ENCODE measurements at places on chromosomes 11 and 22.

- no peak for DNase-seq
These were observed 45.8 kb downstream of the LMO1 start for GRCh38 chr11:8217926-8218325.

GRCh38 chr11:108895579-108896480 is 231.0 kb downstream of the DDX10 start:
- no peak for DNase-seq

DNA sequence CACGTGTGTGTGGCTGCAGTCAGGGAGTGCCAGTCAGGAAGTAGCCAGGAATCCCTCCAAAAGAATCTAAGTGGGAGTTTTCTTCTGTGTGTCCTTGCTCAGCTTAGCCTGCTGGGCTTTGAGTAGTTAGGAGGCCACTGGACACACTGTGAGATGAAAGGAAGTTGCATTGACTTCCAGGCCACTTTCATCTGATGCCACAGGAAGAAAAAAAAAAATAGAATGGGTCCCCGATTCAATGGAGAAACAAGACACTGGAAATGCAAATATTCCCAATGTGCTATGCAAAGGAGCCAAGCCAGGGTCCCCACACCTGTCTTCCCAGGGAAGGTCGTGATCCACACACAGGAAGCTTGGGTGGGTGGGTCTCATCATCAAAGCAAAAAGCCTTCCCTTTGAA is 95.6 kb upstream of the E2F8 start:
- no peak for DNase-seq

DNA sequence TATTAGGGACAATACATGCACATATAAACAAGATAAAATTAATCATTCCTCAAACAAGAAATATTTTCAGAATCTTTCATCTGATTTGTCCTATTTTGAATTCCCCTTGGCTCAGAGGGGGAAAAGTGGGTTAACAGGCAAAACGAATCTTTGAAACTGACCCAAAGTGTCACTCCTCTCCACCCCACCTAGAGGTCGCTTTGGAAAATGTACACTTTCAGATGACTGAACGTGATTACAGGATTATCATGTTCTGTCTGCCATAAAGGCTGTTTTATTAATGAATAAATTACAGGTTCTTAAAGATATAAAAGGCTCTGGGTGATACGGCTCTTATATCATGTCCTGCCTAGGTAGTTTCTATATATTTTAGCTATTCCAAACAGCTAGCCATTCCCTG is 1735.0 kb downstream of the LRRC4C start:
- DNase-seq, result no peak

- no peak for DNase-seq
These were observed 1.5 kb downstream of the IGSF9B start for GRCh38 chr11:133955081-133955891.

GRCh38 chr11:2531987-2532703 is 87.3 kb downstream of the KCNQ1 start:
- no peak for DNase-seq

- DNase-seq, result peak; percentile 74
These were observed 102.7 kb downstream of the MRTFA start for GRCh38 chr22:40533712-40534378.

DNA sequence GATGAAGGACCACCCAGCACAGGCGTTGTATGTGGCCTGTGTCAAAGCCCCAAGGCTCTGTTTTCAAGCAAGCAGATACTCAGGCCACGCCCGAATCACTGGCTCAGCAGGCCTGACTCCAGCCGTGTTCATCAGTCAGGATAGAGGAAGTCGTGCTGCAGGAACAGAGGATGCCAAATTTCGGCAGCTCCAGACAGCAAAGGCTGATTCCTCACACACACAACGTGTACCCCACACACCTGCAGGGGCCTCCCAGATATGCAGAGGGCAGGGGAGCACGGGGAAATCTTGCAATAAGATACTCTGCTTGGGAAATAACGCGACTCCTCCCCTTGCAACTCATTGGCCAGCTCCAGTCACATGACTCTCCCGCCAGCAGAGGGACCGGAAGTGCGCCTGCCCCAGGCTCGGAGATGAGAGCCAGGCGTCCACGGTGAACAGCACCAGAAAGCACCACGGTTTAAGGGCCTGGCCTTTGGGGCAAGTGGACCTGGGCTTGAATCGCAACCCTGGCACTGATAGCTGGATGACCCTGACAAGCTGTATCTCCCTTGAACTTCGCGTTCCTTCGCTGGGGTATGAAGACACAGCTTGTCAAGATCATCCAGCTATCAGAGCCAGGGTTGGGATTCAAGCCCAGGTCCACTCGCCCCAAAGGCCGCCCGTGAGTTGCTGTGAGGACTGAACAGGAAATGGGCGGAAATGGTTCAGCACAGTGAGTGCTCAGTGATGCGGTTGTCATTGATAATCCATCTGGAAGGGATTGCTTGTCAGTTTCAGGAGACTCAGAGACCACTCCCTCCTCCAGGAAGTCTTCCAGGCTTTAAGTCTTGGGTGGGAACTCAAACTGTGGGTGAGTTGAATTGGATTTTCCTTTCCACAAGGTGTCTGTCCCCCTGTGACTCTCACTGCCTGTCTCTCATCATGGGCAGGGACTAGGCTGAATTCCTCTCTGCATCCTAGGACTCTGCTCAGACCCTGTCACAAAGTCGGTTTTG is 88.5 kb downstream of the MYEOV start:
- DNase-seq, result no peak

- no peak for DNase-seq
These were observed 427.8 kb downstream of the LRRC4C start for GRCh38 chr11:41031551-41032060.

GRCh38 chr11:44671234-44671633 is 55.5 kb upstream of the TSPAN18 start:
- DNase-seq, result no peak

GRCh38 chr11:61056981-61057380 is 45.3 kb upstream of the CD5 start:
- DNase-seq, result no peak

DNA sequence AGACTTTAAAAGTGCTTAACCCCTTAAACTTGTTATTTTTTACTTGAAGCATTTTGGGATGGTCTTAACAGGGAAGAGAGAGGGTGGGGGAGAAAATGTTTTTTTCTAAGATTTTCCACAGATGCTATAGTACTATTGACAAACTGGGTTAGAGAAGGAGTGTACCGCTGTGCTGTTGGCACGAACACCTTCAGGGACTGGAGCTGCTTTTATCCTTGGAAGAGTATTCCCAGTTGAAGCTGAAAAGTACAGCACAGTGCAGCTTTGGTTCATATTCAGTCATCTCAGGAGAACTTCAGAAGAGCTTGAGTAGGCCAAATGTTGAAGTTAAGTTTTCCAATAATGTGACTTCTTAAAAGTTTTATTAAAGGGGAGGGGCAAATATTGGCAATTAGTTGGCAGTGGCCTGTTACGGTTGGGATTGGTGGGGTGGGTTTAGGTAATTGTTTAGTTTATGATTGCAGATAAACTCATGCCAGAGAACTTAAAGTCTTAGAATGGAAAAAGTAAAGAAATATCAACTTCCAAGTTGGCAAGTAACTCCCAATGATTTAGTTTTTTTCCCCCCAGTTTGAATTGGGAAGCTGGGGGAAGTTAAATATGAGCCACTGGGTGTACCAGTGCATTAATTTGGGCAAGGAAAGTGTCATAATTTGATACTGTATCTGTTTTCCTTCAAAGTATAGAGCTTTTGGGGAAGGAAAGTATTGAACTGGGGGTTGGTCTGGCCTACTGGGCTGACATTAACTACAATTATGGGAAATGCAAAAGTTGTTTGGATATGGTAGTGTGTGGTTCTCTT is 2.8 kb downstream of the MALAT1 start:
- DNase-seq, result no peak

- no peak for DNase-seq
These were observed 113.2 kb downstream of the MIAT start for GRCh38 chr22:26770624-26771023.
